ENCODE measurements at places on chromosomes 1 and 21.

DNA sequence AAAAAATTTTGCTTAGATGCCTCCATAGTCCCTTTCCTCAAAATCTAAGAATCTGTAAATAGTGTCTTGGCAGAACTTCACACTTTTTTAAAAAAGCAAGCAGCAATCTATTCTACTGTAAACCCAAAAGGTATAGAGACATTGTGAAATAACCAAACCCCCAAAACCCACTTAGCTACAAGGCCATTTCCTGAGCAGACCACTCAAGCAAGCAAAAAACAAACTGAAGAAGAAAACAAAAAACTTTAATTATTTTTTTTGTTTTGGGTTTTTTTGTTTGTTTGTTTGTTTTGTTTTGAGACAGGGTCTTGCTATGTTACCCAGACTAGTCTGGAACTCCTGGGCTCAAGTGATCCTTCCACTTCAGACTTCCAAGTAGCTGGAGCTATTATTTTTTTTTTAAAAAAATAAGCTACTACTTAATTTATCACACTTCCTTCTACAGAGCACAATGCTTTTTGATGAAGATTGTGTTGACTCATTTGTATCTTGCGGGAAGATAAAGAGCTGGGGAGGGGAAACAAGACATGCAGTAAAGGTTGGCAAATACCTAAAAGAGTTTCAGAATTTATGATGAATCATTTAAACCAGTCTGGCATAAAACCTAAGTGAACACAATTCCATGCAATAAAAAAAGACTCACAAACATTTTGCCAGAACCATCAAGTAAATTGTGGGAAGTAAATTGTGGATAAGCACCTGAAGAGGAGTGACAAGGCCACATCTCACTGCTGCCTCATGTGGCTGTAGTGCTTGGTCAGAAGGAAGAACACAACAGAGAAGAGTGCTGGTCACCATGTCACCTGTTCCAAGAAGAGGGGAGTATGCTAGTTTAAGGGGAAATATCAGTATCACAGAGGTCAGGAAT, 2.7 kb upstream of the PTPN22 start:
- no peak for DNase-seq

DNA sequence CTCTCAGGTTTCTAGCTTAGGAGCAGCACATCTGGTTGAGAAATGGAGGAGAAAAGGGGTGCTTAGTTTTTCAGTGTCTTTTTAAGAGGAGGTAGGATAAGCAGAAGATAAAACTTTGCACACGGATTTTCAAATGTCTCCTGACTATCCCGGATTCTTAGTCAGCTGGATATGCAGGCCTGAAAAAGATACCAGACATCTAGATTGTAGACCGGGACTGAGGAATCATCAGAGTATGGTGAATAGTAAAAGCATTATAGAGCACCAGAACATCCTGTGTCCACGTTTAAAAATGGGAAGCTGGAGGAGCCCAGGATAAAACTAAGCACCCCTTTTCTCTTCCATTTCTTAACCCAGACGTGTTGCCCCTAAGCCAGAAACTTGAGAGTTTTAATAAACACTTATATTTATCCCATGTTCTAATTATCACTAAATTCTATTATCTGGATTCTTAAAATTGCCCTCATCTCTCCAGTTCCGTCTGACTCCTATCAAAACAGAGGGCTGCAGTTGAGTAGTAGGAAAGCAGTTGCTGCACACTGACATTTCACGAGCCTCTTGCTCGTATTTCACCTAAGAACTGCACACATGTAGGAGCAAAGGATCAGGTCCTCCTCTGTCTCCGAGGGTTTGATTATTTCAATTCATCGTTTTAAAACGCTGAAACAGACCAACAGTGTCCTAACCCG, 609 bp downstream of the PIGK start:
- DNase-seq = no peak

GRCh38 chr1:218479436-218480115, 134.4 kb downstream of the TGFB2 start:
- no peak for DNase-seq

DNA sequence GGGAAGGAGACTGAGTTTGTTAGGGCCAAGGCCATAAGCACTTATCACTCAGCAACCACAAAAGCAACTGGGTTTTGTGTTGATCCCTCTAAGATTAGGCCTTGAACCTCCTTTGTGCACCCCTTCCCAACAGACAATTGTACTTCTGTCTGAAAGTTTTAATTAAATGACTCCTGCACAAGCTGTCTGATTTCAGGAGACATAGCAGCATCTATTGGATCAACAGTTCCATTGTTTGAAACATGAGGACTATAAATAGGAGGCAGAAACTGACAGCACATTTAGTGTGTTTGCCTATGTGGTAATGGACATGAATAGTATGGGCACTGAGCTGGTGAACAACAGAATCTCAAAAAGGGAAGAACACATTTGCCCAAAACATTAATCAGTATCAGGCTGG, 167.3 kb upstream of the KCNJ6 start:
- DNase-seq = no peak

GRCh38 chr1:88730995-88731394, 46.9 kb downstream of the PKN2 start:
- DNase-seq = no peak

DNA sequence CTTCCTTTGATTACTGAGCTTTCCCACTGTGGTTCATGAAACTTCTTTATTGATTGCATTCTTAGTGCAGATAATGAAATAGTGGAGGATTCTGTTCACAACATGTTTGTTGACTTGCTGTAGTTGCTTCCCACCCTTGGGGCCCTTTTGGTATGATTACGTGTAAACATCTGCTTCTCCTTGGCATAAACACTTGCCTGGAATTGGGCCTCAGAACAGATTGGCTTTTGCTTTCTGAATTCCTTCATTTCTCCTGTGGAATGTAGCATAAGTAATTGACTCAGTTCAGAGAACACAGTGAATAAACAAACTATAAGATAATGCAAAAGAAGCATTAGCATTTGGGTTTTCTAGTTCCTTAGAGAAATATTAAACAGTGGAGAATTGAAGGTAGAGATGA, 59.5 kb upstream of the LAMC2 start:
- no peak for DNase-seq

DNA sequence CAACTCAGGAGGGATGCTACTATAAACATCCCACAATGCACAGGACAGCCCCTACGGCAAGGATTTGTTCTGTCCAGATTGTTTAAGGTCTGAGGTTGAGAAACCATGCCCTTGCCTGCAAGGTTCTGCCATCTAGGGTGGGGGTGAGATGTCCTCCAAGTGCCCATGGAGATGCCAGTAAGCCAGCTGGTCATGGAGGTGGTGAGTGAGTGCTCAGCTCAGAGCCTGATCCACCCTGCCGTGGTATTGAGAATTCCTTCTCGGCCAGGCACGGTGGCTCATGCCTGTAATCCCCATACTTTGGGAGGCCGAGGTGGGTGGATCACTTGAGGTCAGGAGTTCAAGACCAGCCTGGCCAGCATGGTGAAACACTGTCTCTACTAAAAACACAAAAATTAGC, 13.3 kb upstream of the CTRC start:
- no peak for DNase-seq

- no peak for DNase-seq
Observed at GRCh38 chr1:26991310-26992116, 2.0 kb upstream of the TRNP1 start.

DNA sequence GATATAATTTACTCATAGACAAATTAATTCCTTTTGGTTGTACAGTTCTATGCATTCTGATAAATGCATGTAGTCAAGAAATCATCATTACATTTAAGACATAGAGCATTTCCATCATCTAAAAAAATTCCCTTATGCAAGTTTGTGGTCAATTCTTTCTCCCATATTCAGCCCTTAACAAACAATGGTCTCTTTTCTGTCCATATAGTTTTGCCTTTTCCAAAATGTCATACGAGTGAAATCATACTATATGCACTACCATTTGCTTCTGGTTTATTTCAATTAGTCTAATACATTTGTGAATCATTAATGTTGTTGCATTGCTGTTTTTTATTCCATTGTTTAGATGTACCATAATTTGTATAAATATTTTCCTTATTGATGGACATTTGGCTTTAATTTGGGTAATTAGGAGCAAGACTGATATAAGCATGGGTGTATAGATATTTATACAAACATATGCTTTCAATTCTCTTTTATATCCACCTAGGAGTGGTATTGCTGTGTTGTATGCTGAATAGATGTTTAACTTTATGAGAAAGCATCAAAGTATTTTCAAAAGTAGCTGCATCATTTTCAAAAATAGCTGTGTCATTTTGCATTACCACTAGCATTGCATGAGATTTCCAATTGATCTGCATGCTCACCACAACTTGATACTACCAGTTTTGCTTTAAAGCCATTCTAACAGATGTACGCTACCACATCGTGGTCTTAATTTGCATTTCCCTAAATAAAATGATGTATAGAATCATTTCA, 397.0 kb upstream of the ADAMTS5 start:
- DNase-seq = no peak

GRCh38 chr1:42143896-42144710, 9.1 kb upstream of the GUCA2B start:
- no peak for DNase-seq

DNA sequence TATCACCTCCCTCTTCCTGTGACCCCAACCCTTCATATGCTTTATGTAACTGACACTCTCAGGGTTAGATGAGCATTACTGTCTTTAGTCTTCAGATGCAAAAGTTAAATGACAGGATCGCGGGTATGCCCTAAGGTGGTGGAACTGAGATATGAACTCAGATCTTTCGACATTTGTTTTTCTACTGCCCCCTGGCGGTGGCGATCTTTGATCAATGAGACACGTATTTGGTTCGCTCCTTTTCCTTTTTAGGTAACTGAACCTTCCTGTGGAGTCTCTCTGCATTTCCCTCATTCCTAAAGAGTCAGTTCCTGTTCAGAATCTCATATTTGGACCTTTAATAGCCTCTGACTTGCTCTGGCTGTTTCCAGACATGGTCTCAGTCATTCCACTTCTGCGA, 47.8 kb upstream of the ZP4 start:
- DNase-seq = no peak

DNA sequence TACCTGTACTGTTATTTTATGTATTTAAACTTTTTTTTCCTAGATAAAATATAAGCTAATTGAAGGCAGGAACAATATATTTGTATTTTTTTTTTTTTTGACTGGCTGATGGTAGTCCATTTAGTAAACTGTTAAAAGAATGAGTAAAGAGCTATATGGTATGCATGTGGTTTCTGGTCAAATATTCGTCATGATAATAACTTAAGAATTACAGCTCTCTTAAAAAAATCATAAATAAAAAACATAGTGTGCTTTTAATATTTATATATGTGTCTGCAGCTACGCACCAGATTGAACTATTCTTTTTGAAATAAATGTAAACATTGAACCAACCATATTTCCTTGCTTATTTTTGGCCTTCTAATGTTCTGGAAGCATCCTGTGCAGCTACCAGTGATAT, 272.3 kb upstream of the C1orf105 start:
- no peak for DNase-seq

DNA sequence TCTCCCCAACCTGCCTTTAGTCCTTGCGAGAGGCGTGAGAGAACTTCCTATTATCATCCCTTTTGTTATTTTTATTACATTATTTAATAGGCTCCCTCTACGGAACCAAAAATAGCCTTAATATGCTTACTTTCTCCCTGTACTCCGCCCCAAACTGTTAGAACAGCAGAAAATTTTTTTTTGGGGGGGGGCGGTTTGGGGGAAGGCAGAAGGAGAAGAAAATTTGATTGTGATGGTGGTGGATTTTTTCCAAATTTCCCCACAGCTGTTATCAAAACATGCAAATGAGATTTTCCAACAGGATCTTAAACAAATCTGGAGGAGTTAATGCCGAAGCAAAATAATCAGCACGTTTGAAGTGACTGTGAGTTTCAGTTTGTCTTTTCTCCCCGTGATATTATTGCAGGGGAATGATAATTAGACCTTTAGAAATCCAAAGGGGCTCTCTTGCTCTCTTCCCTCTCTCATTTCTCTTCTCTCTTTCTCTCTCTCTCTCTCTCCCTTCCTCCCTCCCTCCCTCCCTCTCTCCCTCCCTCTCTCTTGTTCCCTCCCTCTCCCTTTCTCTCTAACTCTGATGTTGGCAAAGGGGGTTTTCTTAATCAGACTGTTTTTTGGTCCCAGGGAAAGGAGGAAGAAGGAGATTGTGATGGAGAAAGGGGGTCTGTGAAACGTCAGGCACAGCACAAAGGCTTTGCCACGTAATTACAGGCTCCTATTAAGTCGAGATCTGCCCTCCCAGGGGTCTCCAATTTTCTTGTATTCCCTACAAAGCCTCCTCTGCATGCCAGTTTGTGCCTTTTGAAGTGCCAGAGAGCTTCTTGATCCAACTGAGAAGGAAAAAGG, 1.1 kb upstream of the PRRX1 start:
- DNase-seq = no peak

DNA sequence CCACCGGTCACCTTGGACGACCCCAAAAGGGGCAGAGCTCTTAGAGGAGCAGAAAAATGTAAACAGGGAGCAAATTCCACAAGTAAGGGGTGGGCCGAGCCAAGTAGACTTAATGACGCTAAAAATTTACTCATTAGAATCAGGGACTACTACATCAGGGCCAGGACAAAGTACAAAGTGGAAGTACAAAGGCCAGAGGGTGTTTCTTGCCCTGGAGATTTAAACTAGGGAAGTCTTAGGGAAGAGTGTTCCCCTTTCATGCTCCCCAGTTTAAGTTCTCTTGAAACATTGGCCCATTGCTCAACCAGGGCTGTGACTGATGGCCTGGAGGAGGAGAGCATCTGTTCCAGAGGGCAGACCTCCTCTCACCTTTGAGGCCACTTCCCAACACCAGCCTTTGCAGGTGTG, 48.6 kb downstream of the BACH1 start:
- DNase-seq = no peak

DNA sequence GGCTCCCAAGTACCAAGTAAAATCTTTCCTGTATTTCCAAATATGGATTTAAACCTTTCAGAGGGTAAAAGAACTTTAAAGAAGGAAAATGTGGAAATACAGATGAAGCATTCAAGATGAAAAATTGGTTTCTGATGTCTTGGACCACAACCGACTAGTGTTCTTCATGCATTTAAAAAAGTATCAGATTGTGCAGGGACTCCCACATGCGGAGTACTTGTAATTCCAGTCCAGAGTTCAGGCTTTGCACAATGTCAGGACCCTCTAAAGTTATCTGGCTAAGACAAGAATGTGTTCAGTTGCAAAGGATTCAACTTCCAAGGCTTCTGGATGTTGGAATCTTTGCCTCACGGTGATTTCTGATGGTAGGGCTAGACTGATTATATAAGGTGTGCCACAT, 66.7 kb downstream of the RGL1 start:
- no peak for DNase-seq

DNA sequence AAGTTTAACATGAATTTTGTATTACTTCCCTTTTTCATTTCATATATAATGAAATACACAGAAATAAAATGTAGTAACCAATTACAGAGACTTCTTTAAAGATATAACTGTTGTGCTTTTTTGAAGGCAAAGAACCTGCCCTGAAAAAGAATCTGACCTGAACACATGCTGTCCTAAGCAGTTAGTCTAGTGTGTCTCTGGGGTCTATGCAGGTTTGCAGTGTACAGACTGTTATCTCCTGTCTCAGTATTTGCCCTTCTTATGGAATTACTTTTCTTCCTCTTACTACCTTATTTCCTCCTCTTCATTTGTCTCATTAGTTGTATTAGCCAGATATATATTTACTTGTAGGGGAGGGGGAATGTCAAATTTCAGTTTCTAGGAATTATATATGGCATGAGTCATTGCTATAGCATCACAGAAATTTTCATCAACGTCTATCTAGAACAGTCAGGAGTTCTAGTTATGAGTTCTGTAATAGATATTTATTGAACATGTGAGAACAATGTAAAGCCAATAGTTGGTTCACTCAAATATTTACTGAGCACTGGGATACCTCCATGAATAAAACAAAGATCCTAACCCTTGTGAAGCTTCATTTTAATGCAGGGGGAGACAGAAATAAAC, 28.4 kb upstream of the PLEKHO1 start:
- no peak for DNase-seq

- DNase-seq = no peak
Observed at GRCh38 chr1:199747984-199748383, 279.5 kb upstream of the NR5A2 start.
